Right lobe of liver (tissue), 6 donors: ENCODE measurements at places on chromosomes 3 and 15.
A peak's percentile ranks its signal among the peaks of the same experiment; 100 is the strongest.

DNA sequence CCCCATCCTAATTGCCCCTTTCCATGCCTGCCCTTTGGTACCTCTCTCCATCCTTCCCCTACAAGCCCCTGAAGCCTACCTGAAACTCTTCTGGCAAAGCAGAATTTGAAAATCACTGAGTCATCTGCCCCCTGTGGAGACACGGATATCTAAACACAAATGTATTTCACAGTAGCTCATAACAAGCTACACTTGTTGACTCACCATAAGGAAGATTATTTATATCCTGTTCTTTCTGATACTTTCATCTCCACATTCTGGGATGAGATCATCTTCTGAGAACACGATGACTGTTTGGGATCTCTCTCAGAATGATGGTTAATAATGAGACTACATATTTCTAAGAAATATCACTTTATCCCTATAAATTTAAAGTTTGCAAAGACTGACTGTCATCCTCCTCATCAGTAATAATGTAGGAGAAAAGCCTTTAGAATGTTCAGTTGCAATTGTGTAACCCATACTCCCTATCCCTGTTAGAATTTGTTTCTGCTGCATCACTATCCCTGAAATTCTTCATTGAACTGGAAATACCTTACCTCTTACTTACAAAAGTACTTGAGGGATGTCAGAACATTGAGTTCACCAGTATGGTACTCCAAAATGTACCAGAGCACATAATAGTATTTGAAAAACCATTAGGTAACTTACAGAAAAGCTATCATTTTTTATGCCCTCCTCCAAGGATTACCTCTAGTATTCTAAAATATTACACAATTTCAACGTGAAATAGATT, 116.1 kb upstream of the IL12A start:
- no peak for DNase-seq

DNA sequence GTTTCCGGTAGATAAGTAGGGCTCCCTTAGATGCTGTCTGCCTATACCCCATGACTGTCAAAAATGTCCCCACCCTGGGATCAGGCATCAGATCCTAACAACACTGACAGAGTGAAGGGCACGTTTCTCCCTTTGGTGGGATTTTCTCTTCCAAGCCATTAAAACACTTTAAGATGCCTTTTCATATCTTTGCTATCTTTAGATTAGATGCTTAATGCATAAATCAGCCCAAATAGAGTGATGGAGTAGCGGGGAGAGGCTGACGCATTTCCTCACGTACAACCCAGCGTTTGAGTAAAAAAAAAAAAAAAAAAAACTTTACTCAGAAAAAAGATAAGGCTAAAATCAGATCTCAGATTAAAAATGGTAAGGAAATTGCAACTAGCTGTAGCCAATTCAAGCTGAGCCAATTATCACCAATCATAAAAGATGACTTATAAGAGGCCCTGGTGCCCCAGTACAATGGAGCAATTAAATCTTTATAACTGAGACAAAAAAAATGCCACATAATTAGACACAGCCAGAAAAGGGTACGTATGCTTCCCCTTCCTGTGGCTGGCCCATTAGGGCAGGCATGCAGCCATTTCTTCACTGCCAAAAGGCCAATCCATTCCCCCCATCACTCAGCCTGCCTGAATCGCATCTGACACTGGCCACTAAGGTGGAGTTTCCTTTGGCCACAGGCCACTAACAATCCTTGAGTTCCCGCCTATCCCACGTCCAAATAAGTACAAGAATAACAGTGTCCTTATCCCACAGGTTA, 45.0 kb downstream of the RFTN1 start:
- no peak for DNase-seq

GRCh38 chr3:184602372-184603150, 41.0 kb downstream of the EPHB3 start:
- no peak for DNase-seq

- DNase-seq = no peak
Measured at GRCh38 chr15:78061963-78062427, 15.5 kb downstream of the TBC1D2B start.

DNA sequence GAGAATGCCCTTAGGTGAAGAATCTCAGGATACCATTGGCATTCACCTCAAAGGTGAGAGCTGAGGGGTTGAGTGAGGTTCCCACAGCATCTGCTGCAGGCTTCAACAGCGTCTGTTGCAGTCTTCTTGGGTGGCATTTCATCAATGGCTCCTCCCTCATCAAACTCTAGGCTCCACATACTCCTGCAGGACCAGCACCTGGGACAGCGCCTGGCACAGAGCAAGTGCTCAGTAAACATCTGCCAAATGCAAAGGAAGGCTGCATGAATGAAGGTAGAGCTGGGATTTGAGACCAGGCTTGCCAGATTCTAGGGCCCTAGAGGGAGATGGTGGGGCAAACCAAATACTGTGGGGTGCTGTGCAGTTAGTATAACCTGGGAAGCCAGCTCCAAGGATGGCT, 9.6 kb downstream of the TRH start:
- DNase-seq = no peak

GRCh38 chr15:78850352-78850751, 22.3 kb upstream of the MORF4L1 start:
- DNase-seq = no peak

DNA sequence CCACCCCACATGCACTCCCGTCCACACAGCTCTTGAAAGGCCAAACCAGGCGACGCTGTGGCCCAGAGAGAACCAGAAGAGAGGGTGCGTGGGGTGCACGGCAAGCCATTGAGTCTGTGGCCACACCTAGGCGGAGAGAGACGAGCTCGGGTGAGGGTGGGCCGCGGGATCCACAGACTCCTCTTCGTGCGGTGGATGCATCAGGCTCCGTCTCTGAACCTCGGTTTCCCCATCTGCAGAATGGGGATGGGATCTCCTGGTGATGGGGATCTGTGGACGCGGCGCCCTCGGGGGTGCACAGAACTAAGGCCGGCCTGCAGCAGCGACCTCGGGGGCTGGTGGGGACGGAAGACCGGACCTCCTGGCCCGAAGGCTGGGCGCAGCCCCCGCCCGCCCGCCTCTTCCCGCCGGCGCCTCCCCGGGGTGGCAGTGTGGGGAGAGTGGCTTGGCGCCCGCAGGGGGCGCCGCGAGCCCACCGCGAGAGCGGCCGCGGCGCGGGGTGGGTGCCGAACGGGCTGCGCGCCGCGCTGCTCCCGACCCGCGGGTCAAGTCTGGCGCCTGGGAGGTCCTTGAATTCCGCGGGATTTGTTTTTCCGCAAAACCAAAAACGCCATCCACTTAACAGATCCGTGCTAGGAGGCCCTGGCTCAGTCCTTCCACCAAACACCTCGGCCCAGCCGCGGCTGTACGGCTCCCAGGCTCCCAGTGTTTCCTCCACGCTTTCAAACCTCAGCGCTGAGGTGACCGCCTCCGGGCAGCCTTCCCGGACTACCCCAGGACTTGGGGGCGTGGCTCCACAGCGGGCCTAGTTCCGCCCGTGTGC, 13.2 kb upstream of the ADPGK start:
- DNase-seq = peak; percentile 71

DNA sequence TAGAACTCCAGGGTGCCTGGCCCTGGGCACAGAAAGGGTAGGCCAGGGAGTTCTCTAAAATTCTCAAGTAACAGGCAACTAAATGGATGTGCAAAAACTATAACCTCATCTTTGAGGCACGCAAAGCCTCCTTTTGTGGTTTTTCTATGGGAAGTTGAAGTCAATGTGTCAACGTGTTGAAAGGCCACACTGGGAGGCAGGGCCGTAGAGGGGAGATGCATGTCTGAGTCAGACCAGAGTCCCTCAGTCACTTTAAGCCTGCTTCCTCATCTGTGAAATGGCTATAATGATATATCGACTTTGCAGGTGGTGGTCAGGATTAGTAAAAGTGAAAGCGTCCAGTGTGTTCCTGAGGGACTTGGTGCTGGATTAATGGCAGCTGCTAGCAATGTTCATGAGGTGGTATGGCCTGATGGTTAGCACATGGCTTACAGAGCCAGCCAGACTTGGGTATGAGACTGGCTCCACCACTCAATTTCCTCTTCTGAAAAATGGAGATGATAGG, 17.0 kb downstream of the TGM5 start:
- DNase-seq = no peak

DNA sequence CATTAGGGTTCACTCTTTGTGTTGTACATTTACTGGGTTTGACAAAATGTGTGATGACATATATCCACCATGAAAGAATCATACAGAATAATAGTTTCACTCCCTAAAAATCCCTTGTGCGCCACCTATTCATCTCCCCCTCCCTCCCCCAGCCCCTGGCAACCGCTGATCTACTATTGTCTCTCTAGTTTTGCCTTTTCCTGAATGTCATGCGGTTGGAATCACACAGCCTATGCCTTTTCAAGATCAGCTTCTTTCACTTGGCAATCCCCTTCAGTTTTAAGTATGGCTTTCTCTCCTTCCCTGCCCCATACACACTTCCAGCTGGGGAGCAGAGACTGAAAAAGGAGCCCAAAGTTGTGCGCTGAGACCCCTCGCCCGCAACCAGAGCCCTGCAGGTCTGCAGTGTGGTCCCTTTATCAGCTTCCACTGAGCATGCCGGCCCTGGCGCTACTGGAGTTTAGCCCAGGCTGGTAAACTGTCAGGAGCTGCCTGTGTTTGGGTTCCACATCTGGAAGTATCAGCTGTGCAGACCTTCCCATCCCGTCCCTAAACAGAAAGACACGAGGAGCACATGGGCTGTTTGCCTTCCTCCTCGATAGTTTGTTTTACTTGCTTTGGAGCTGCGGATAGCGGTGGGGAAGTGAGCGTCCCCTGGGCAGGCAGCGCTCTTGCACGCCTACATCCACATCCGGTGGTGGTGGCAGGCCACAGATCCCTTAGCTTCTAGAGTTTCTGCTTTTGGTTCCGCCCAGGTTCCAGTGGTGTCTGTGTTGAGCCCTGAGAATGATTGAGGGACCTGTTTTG, 12.3 kb downstream of the BOC start:
- DNase-seq = no peak

- no peak for DNase-seq
Measured at GRCh38 chr3:73094129-73094528, 32.7 kb downstream of the EBLN2 start.

GRCh38 chr3:148953094-148953493, 38.2 kb upstream of the GYG1 start:
- DNase-seq = no peak

DNA sequence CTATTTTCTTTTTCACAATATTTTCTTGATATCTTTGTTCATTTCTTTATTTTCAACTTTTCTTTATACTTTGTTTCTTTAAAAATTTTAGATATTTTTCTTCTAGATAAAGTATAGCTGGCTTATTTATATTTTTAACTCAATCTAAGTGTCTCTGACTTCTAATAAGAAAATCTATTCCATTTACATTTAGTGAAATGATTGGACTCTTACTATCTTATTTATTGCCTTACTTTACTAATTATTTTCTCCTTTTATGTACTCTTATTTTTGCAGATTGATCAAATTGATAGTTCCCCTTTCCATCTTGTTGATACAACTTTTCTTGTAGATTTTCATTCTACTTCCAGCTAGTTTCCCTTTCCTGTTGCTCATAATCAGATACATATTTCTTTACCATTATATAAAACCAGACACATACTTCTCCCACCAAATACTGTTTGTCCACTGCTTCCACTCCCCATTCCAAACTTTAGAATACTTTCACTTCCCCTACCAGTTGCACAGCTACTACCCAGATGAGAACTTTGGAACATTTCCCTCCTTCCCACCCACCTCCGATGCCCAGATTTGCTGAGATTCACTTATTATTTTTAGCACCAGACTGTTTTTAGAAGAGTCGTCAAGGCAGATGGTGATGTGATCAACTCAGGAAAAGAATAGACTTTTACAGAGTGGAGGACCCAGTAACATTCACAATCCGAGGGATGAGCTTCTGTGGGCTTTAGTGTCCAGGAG, 151.5 kb downstream of the LIPC start:
- no peak for DNase-seq

GRCh38 chr3:112773864-112774263, 72.8 kb downstream of the CD200R1L start:
- no peak for DNase-seq

GRCh38 chr3:177146646-177147045, 50.6 kb downstream of the TBL1XR1 start:
- DNase-seq = no peak

DNA sequence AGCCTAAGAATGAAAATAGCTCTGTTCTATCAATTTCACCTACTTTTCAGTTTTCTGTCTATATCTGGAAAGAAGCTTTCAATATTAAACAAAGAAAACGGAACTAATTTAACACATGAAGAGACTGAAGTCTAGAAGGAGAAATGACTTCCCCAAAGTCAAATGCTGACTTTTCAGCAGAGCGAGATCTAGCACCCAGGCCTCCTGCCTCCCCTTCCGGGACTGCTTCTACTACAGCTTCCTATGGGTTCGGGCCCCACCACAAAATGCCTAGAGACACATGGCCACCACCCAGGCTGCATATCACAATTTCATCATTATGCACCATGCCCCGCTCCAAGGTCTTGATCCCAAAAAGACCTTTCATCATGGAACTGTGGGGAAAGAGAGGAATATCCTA, 104.5 kb downstream of the SST start:
- DNase-seq = no peak

DNA sequence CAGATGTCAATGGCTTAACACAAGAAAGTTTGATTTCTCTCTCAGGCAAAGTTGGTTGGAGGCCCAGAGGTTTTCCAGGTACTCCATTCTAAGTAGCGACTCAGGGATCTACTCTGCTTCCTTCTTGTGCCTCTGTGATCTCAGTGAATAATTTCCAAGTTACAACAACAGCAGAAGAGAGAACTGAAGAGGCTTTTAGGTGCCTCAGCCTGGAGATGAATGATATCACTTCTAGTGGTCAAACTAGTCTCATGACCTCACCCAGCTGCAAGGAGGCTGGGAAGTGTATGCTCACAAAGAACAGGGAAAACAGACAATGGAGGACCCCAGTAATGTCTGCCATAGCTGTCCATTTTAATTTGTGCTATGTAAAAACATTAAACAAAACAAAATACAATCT, 4.6 kb upstream of the PRICKLE2 start:
- no peak for DNase-seq

DNA sequence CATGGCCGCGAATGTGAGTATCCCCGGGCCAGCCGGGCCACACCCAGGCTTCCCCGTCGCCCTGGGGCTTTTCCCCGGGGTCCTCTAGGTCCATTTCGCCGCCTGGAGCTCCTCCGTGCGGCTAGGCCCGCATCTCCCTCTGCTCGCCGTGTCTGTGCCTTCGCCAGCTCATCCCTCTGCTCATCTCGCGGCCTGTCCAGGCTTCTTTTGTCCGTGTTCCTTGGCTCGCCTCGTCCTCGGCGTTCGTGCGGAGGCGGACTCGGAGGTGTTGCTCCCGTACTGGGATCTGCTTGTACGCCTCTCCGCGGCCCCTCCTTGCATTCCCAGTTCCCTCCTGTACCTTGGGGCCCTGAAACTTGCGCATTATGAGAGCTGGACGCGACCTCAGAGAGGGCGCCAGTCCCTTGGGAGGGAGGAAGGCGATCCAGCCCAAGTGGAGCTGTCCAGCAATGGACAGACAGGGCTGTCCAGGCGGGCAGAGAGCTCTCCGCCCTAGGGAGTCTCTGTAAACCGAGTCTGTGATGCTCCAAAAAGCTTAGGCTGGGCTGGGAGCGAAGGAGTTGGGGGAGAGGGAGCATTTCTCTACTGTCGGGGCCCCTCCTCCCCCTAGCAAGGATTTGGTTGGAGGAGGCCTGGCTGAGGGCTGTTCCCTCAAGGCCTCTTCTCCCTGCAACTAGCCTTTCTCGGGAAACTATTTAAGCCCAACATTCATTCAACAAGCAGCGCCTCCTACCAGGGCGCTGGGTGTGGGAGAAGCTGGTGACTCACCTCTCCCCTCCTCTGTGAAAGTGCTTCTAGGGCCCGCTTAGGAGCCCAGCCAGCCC, 553 bp downstream of the TMEM43 start:
- peak; percentile 65 for DNase-seq

- no peak for DNase-seq
Measured at GRCh38 chr15:33040496-33040895, 154.0 kb downstream of the FMN1 start.
